ENCODE measurements at places on chromosomes 2 and 18.

GRCh38 chr18:69785466-69785865, 162.2 kb downstream of the CD226 start:
- no peak for DNase-seq

- DNase-seq: peak; percentile 17
Observed at GRCh38 chr2:235171550-235172031, 219.8 kb downstream of the SH3BP4 start.

DNA sequence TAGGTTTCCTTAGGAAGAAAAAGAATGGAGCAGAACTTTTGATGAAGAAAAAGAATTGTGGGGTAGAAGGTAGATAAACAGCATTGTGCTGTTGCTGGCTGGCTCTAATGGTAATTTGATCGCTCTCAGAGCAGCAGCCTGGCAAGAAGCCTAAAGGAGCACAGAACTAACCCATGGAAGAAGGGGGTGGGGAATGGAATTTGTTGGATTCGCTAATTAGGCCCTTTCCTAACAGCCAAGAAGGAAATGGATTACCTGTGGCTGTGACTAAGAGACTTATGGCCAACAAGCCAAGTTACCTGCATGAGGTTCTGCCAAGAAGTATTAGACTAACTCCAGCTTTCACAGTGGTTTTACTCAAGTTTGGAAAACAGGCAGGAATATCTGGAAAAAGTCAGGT, 210.6 kb downstream of the IKZF2 start:
- DNase-seq: no peak

DNA sequence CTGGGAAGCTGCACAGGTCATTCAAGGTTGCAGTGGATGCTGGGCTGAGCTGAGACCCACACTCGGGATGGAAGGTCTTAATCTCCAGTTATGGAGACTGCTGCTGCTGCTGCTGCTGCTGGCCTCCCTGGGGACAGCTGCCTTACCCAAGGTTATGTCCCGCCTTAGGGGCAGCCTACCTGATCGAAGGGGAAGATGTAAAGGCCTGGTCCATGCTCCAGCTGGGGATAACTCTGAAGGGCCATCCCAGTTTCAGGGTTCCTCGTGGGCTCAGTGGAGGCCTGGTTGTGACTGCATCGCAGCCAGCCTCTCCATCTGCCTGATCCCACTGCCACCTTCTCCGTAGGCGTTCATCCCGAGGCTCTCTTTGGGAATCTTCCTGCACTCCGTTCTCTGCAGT, 33.0 kb downstream of the RHOB start:
- no peak for DNase-seq

- DNase-seq: no peak
Observed at GRCh38 chr2:9030190-9030589, 26.7 kb upstream of the MBOAT2 start.

All from erythroblast (primary cell).